Amygdala (tissue), 56 donors: ENCODE measurements at places on chromosomes 3 and 15.

DNA sequence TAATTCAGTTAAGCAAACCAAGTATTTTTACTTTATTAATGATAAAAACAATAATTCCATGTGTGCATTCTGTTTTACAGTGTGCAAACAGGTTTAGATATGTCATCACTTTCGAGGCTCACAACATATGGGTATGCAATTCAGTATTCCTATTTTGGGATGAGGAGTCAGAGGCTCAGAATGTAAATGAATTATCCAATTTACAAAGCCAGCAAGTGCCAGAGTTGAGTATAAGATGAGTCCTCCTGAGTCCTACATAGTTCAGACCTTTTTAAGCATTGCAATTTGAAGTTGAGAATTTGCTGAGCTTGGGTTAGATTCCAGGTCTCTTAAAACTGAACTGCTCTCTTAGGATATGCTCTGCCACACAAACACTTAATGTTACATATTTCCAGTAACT is 424.2 kb upstream of the ROBO2 start:
- no peak for DNase-seq

- DNase-seq = no peak
Measured at GRCh38 chr3:50608278-50608677, 3.3 kb downstream of the CISH start.

GRCh38 chr3:24154013-24154695 is 209.1 kb downstream of the NR1D2 start:
- DNase-seq = no peak

GRCh38 chr3:150238048-150238802 is 169.9 kb upstream of the TSC22D2 start:
- DNase-seq = no peak

- DNase-seq = no peak
Measured at GRCh38 chr3:8938021-8938420, 25.3 kb downstream of the RAD18 start.

- no peak for DNase-seq
Measured at GRCh38 chr15:100199711-100200286, 142.0 kb downstream of the ADAMTS17 start.

- no peak for DNase-seq
Measured at GRCh38 chr15:45123397-45123796, 6.3 kb downstream of the DUOXA1 start.

DNA sequence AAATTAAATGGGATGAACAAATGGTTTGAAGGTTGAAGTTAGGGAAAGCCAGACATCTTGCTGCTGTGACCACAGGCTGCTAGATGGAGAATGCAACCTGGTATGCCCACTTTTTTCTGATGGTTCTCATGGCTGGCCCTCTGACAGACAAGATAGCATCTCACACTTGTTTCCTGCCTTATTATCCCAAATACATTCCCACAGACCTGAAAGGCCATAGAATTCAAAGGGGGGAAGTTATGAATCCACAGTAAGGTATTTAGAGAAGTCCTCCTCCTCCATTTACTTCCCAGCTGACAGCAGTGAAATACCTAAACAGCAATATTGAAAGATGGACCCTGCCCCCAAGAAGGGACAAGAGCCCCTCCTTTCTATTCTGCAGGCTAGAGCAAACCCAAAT is 32.4 kb downstream of the LEO1 start:
- DNase-seq = no peak

DNA sequence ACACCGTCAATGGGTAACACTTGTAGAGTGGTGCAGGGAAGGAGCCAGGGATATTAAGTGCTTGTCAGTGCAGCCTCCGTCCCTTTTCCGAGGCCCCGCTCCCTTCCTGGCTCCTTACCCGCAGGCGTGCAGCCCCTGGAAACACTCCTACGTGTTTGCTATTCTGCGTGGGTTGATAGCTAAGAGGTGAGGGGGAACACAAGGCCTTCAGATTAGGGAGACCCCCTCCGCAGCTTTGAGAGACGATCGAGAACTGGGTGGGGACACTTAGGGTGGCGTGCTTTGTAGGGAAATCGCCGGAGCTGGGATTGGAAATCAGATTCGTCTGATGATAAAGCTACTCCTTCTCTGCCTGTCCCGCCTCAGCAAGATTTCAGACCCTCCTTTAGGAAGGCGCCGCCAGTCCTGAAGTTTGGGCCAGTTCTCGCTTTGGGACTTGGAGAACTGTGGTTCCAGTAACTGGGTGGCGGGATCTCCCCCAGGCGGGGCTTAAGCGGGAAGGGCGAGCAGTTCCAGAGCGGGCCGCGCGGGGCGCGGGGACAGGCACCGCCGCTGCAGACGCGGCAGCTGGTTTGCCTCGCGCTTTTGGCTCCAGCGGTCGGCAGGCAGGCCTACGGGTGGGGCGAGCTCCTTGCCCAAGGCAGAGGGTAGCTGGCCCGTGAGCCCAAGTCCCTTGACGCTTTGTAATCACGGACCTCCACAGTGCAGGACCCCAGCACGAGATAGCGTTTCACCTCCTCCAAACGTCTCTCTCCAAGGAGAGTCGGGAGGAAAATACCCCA is 8.0 kb upstream of the FAM107A start:
- peak; percentile 64 for DNase-seq

GRCh38 chr3:172276103-172276502 is 172.2 kb downstream of the GHSR start:
- DNase-seq = no peak

- no peak for DNase-seq
Measured at GRCh38 chr3:13857702-13858380, 22.0 kb downstream of the WNT7A start.

- DNase-seq = peak; percentile 3
Measured at GRCh38 chr15:38145651-38146111, 107.0 kb upstream of the SPRED1 start.

- no peak for DNase-seq
Measured at GRCh38 chr3:166731701-166732100, 648.4 kb downstream of the ZBBX start.

GRCh38 chr3:72657666-72658065 is 190.6 kb downstream of the SHQ1 start:
- no peak for DNase-seq

DNA sequence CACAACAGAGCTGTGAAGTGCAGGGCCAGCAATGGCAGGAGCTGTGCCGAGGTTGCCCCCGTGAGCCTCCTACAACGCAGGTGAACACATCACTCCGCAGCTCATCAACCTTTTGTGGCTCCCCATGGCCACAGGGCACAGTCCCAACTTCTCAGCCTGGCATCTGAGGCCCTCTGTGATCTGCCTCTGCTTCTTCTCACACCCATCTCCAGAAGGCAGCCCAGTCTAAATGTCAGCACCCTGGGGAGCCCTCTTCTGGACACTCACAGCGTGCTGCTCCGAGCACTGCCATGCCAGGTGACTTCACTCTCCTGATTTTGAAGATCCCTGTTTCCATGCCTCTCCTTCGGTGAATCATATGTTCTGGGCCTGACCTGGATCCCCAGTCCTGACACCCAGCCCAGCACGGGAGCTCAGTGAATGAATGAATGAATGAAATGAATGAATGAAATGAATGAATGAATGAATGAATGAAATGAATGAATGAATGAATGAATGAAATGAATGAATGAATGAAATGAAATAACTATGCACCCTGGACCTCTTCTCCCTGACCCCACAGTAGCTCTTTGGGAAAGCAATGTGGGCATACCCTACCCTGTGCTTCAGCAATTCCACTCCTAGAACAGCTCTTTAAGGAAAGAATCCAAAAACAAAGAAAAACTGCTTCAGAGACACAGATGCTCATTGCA is 17.9 kb upstream of the SKIC8 start:
- DNase-seq = no peak

DNA sequence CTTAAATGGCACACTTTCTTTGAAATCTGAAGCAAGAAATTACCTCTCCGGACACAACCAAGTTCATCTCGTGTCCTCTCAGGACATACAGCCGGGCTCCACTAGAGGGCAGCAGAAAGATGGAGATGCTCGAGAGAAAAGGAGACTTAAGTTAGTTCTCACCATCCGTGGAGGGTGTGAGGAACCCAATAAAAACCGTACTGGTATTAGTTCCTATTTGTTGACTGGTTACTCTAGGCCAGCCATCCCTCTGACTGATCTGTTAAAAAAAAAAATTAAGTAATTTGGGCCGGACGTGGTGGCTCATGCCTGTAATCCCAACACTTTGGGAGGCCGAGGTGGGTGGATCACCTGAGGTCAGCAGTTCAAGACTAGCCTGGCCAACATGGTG is 7.9 kb upstream of the CYP11A1 start:
- peak; percentile 68 for DNase-seq

DNA sequence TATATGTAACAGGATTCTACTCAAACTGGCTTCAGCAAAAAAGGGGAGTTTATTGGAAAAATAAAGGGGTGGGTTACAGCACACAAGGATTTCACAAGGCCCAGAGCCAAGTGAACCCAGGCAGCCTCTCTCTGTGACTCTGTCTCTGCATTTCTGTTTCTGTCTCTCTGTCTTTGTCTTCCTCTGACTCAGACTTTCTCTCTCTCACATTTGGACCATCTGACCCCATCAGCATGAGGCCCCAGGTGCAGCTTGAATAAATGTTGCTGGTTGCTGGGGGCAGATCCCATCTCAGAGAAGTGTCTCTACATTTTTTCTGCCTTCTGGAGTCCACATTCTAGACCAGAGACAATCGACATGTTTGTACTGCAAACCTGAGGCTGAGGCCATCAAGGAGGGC is 45.0 kb downstream of the RPLP1 start:
- DNase-seq = no peak

DNA sequence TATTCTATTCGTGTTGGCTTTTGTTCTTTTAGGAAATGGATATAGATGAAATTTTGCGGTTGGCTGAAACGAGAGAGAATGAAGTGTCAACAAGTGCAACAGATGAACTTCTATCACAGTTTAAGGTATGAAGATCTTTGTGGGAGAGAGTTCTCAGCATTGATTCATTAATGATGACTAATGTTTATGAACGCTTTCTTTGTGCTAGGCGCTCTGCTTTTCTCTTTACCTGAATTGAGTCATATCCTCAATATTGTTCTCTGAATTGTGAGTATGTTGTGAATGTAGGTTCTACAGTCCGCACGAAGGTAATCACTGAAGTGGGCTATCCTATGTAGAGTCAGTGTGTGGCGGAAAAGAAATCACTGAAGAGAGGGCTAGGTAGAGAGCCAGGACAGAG is 81.2 kb downstream of the CHD2 start:
- DNase-seq = no peak

DNA sequence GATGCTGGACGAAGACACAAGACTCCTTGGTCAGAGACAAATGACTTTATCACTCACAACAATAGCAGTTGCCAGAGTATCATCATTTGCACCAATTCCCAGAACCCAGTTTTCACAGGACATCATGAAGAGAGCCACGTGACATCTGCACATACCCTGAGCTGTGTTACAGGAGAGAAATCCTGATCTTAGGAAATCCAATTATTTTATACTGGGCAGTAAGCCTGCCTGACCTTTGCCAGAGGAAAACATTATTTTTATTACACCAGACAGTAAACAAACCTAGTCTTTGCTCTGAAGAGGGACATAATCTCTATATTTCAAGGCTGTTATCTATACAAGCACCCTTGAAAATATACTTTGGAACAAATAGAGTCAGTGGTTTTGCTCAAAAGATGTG is 77.4 kb downstream of the ZBBX start:
- no peak for DNase-seq

DNA sequence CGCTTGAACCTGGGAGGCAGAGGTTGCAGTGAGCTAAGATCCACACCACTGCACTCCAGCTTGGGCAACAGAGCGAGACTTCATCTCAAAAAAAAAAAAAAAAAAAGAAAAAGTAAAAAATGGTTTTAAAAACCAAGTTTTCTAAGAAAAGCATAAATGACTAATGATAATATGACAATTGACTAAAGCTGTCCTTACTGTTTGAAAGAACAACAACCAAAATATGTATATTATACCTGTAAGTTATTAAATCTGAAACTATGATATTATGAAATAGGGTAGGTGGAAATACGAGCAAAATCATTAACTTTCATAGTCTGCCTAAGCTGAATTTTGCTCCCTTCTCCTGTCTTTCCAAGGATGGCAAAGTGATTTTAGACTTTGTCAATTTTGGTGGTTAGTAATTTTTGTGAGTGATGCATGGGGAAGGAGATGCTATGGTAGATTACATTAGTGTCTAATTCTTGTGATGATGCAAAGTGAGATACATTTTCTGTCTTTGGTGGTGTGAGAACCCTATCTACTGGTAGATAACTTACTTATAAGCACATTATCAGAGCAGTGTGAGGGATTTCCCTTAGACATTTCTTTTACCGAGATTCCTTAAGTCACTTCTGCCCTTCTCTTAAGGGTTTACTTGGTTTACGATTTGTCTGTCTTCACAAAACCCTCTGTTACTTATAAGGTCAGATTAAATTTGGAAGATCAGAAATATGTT is 10.6 kb upstream of the CHD2 start:
- DNase-seq = no peak

GRCh38 chr3:61571516-61572336 is 10.4 kb downstream of the PTPRG start:
- DNase-seq = no peak

- no peak for DNase-seq
Measured at GRCh38 chr3:8603115-8603710, 41.4 kb downstream of the SSUH2 start.

- no peak for DNase-seq
Measured at GRCh38 chr15:65571971-65572370, 39.0 kb downstream of the INTS14 start.

- DNase-seq = peak; percentile 75
Measured at GRCh38 chr3:41117398-41117870, 81.9 kb upstream of the CTNNB1 start.

DNA sequence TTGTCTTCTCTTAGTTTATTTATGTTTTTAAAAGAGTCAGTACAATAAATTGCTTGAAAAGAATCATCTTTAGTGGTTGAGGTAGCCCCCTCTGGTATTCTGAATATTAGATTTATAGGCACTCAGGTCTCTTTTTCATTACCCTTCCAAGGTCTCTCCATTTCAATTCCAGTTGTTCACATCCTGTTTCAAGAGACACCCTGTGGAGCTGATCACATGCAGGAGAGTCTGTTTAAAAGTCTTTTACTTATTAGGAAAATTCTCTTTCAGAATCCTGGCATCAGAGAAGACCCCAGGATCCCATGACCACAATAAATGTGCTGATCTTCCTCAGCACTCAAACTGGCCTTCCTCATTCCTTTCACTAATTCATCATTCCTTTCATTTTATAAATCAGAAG is 195.7 kb downstream of the ZIC4 start:
- no peak for DNase-seq

GRCh38 chr3:65907232-65908130 is 131.2 kb downstream of the MAGI1 start:
- no peak for DNase-seq

DNA sequence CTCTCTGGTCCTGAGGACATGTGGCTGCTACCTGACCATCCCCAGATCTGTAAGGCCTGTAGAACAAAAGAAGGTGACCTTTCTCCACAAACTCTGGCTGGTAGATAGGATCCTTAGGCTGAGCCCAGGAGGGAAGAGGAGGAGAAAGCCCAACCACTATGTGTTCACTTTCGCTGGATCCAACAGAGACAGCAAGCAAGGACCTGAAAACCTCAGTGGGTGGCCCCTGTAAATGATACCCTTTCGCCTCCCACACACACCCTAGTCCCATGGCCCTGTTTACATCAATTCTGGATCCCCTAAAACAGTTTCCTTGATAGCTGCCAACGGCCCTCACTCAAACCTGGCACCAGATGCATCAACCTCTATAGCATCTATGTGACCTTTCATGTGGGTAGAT is 22.4 kb downstream of the CCDC12 start:
- DNase-seq = no peak
